CD4-positive, CD25-positive, alpha-beta regulatory T cell (primary cell): ENCODE measurements at places on chromosomes 2 and 18.

GRCh38 chr18:79129120-79129519 lies 59.9 kb downstream of the ATP9B start:
- DNase-seq, result no peak

DNA sequence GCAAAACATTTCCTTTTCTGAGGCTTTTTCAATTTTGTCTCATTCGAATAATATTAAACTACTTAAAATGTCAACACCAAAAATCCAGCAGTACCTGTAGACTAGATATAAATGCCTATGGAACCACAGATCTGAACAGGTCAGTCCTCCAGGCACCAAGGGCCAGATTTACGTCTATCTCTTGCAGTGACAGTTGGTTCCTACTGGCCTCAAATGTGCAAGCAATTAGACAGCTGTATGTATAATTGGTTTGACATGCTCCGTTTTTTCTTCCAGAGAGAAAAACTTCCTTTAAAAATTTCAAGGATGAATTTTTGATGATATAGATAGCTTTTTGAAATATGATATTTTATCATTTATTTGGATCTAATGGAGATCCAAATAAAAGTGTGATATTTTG lies 443.8 kb upstream of the POU3F3 start:
- DNase-seq, result no peak

DNA sequence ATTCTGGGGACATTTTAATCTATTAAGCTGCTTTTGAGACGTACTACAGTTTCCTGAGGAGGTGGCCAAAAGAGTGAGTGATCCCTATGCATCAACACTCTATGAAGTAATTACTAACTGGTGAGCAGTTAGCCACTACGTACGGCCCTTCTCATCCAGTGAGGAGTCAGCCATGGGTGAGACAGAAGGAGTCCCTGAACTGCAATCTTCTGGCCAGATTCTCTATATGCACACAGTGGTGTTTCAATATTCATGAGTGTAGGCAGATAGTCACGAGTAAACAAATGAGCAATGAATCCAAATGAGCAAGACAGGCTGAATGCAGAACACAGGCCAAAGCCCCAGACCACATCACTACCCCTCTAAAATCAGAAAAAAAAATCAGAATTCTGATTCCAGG lies 29.8 kb upstream of the TMEM214 start:
- DNase-seq, result no peak

GRCh38 chr2:214651451-214651850 lies 158.0 kb downstream of the BARD1 start:
- no peak for DNase-seq
